ENCODE measurements at places on chromosomes 1 and 21. TPM values are rescaled to one million over a fixed set of nuclear protein-coding genes. Genes with fewer than 3 reads are reported as not detected.

Gene ILDR2
- polyA plus RNA-seq = 0.06 TPM

Gene GTF2B
- polyA plus RNA-seq = 25.5 TPM

Gene BPNT1
- 8.7 TPM for polyA plus RNA-seq

Gene ADAMTS5
- polyA plus RNA-seq = 0.41 TPM

Gene LCE1F
- not detected for polyA plus RNA-seq

Gene TMEM61
- 1.2 TPM for polyA plus RNA-seq

Gene TAL1
- polyA plus RNA-seq = 1.1 TPM

Gene SYPL2
- 0.38 TPM for polyA plus RNA-seq
